H4 (cell line): ENCODE measurements at places on chromosomes 4 and X.

GRCh38 chrX:36787752-36788151 lies 220.4 kb upstream of the FAM47C start:
- DNase-seq = no peak

- no peak for DNase-seq
These were observed 31.6 kb downstream of the SEPSECS start for GRCh38 chr4:25128671-25129070.

DNA sequence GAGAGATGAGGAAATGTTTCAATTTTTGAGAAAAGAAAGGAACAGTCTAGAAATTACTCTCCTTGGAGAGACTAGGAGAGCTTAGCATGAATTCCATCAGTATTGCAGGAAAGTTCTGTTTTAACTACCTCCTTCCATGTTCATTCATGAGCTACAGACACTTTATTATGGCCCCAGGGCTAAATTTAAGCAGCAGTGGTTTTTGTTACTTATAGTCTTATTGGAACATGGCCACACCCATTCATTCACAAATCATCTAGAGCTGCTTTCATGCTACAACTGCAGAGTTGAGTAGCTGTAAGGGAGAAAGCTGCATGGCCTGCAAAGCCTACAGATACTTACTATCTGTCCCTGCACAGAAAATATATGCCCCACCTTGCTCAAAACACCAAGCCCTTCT lies 81.7 kb downstream of the SHISA3 start:
- DNase-seq = no peak

GRCh38 chr4:17077105-17077504 lies 178.7 kb upstream of the LDB2 start:
- no peak for DNase-seq

GRCh38 chr4:178738026-178738425 lies 1295.8 kb upstream of the AGA start:
- no peak for DNase-seq

DNA sequence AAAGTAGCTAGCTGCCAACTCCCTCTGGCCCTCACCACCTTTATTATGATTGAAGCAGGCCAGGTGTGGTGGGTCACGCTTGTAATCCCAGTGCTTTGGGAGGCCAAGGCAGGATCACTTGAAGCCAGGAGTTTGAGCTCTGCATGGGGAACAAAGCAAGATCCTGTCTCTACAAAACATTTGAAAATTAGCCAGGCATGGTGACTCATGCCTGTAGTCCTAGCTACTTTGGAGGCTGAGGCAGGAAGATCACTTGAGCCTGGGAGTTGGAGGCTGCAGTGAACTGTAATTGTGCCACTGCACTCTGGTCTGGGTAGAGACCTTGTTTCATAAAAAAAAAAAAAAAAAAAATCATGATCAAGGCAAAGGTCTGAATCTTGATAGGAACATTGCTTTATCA lies 467.0 kb upstream of the DIPK2B start:
- DNase-seq = no peak

- no peak for DNase-seq
These were observed 38.8 kb upstream of the STIM2 start for GRCh38 chr4:26821677-26822503.

DNA sequence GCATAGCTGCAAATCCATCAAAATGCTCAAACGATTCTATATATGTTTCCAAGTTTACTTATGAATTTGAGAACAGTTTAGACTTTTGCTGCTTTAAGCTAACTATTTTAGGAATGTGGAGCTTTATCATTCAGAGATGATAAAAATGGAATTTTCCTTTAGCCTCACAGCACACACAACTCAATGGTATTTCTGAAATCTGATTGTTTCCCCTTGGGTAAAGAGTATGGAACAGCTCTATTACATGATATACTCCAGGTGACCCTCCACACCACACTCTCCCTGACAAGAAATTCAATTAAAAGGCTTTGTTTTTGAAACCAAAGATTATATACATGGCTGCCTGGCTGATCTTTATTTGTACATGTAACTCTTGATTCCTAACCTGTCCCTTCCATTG lies 120.0 kb downstream of the LUZP4 start:
- DNase-seq = no peak

GRCh38 chrX:10450959-10451355 lies 169.4 kb downstream of the MID1 start:
- DNase-seq = no peak

GRCh38 chrX:76520273-76521054 lies 93.0 kb downstream of the MAGEE1 start:
- no peak for DNase-seq

- DNase-seq = no peak
These were observed 86.0 kb downstream of the FUNDC1 start for GRCh38 chrX:44456685-44457084.

DNA sequence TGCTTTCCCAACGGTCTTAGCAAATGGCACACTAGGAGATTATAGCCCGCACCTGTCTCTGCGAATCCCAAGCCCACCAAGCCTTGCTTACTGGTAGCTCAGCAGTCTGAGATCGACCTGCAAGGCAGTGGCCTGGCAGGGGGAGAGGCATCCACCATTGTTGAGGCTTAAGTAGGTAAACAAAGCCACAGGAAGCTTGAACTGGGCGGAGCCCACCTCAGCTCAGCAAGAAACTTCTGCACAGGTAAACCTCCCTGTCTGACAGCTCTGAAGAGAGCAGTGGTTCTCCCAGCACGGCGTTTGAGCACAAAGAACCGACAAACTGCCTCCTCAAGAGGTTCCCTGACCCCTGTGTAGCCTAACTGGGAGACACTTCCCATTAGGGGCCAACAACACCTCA lies 42.8 kb downstream of the BRWD3 start:
- DNase-seq = no peak

GRCh38 chr4:1504595-1505500 lies 98.6 kb upstream of the NKX1-1 start:
- DNase-seq = no peak

- peak; percentile 6 for DNase-seq
These were observed 33.8 kb downstream of the LONRF3 start for GRCh38 chrX:119008110-119008744.

DNA sequence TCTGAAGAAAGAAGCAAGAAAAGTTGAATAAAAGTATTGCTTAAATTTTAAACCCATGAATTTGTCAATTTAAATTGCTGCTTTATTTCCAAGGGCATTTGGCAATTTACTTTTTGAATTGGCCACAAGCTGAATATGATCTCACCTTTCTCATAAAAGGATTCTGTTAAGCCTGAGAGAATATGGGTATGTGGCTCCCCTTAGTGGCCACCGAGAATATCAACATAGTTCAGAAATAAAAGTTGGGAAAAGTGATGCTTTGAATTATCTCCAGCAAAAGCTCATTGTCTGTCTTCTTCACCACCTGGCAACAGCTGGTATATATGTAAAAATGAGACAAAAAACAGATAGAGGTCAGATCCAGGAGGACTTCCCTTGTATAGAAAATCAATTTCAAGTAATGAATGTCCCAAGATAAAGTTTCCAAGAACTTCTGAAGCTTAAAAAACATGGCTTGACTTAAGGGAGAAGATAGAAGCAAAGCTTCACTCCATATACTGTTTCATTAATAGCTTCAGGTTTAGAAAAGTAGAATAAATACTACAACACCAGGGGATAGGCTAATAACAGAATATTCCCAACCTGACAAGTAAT lies 290.7 kb upstream of the FAM241A start:
- peak; percentile 53 for DNase-seq

DNA sequence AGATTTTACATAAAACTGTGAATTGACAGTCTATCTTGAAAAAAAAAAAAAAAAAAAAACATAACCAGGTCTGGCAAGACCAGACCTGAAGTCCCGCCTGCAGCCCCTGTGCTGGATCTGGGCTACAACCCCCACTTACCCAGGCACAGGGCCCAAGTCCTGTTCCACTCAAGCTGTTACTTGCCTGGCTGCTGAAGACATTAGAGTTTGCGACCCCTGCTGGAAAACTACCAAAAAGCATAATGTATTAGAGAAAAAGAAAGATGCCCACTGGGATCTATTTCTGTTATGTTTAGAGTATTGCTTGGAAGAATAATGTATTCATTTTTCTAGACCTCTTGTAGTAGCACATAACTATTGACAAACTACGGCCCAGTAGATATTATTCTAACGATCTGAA lies 4.7 kb downstream of the HS3ST1 start:
- peak; percentile 53 for DNase-seq

GRCh38 chr4:87150498-87151261 lies 69.7 kb downstream of the KLHL8 start:
- peak; percentile 67 for DNase-seq

DNA sequence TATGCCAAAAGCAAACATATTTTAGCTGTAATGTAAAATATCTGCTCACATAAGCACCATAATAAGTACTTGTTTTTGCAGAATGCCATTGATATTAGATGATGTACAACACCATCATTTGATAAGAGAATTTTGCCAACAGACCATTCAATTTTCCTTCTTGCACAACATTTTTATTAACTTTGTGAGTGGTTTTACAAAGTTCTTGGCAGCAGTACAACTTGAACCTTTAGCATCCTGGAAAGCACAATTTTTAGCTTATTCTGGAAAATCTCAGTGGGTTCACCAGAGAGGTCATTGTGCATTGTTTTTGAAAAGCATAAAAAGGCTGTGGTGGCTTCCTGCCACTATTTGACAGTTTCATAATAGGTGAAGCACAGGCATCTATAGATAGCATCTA lies 26.4 kb upstream of the REPS2 start:
- no peak for DNase-seq

GRCh38 chrX:48472851-48473703 lies 2.9 kb upstream of the FTSJ1 start:
- DNase-seq = no peak

DNA sequence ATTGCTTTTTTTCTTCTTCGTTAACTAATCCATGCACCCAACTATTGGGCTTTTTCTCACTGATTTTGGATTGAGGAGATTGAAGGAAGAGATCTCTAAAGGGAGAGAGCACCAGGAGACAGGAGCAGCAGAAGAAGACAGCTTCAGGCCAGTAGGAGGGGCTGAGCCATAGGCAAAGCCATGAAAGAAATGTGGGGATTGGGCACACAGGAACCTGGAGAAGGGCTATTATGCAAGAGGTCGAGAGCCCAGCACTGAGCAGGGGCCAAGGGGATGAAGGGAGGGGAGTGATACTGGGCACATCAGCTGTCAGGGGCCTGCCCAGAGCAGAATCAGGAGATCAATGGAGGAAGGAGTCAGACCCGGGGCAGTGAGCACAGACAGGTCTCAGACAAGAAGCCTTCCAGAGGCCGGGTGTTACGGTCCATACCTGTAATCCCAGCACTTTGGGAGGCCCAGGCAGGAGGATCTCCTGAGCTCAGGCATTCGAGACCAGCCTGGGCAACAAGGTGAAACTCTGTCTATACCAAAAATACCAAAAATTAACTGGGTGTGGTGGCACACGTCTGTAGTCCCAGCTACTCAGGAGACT lies 140.9 kb downstream of the BCOR start:
- DNase-seq = no peak

DNA sequence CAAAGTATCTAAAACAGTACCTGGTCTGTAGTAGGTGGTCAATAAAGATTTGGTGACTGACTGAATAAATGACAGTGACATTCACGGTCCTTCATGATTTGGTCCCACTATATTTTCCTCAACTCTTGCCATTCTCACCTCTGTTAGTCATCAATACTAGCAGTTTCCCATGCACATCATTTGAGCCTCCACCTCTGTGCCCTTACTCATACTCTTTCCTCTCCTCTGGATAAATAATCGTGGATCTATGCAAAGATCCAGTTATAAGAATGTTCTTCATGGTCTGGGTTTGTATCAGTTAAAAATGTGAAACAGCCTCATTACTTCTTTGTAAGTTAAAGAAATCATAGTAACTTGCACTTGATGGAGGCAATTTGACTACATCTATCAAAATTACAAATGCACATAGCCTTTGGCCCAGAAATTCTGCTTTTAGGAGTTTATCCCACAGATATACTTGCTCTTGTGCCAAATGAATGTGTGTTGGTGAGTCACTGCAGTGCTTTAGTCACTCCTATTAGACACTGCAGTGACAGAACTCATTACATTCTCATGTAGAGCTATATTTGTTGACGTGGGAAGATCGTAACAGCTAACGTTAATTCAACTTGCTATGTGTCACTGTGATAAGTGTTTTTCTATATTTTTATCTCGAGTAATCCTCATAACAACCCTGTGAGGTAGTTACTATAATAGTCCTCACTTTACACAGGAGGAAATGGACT lies 121.9 kb upstream of the SMIM10 start:
- DNase-seq = peak; percentile 41

GRCh38 chr4:7420661-7421040 lies 14.1 kb downstream of the PSAPL1 start:
- no peak for DNase-seq

GRCh38 chr4:23881052-23881501 lies 8.8 kb downstream of the PPARGC1A start:
- peak; percentile 22 for DNase-seq
